ENCODE measurements at places on chromosomes 5 and 9.

DNA sequence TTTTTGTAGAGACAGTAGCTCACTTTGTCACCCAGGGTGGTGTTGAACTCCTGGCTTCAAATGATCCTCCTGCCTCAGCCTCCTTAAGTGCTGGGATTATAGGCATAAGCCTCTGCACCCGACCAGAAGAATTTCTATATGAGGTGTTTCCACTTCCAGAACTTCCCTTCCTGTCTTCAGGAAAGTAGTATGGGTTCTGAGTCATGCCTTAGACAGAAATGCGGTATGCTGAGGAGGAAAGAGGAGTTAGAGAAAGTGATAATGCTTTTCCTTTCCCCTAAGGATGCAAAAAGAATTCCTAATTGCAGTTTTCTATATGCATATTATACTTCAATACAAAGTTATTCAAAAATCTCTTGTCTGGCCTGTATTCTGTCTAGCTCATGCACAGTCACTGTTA lies 16.4 kb upstream of the ADAMTSL1 start:
- no peak for DNase-seq

DNA sequence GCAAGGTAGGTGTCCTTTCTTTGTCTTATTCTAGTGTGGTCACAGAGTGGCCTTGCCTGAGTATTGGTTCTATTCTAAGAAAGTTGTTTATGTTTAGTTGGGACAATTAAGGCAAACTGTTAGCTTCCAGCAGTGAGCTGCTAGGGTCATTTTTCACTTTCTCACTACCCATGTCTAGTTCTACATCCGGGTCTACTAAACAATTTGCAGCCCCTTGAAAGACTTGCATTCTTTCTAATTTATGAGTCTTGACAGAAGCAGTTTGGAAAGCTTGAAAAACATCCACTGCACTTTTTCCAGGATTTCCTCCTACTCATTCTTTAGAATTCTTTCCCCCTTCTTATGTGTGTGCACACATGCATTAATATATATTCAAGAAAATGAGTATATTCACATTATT lies 892.2 kb upstream of the ACO1 start:
- no peak for DNase-seq

- peak; percentile 77 for DNase-seq
Observed at GRCh38 chr9:137070906-137071275, 534 bp upstream of the SAPCD2 start.

DNA sequence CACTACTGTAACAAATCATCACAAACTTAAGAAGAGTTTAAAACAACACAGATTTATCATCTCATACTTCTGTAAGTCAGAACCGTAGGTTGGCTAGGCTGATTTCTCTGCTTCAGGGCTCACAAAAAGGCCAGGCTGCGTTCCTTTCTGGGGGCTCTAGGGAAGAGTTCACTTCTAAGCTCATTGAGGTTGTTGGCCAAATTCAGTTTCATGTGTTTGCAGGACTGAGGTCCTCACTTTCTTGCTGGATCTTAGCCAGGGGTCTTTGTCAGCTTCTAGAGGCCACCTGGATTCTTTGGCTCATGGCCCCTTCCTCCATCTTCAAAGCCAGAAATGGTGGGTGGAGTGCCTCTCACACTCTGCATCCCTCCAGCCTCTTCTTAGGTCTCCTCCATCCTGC lies 76.0 kb downstream of the ACTBL2 start:
- no peak for DNase-seq

GRCh38 chr9:86126998-86127972 lies 27.9 kb upstream of the GOLM1 start:
- peak; percentile 94 for DNase-seq

GRCh38 chr5:157463621-157464518 lies 3.9 kb downstream of the NIPAL4 start:
- DNase-seq: no peak

- DNase-seq: peak; percentile 52
Observed at GRCh38 chr5:10201223-10201868, 48.3 kb downstream of the ATPSCKMT start.

DNA sequence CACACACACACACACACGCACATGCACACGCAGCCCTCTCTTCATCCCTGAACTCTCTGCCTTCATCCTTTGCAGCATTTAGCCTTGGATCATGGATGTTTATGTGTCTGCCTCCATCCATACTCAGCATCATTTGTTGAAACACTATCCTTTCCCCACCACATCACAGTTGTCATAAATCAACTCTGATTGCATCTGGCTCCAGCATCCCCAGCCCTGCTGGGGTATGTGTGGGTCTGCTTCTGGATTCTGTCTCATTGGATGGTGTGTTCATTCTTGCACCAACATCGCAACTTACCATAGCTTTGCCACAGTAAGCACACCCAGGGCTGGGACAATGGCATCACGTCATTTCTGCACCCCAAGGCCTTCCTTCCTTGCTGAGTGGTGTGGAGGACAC lies 175.4 kb downstream of the RGS3 start:
- DNase-seq: no peak

DNA sequence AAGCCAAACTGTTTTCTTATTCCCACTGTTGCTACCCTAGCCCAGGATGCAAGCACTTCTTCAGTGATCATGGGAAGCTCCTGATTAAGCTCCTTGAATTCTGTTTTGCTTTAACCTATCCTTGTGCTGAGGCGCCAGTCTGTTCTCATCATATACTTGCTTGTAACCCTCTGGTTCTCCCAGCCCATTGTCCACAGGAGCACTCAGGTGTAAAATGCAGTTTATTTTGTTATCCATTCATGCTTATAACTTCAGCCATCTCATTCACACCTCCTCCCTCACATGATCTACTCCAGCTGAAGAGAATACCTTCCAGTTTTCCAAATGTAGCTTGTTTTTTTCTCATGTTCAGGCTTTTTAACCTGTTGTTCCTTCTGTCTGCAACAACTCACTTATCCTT lies 402.1 kb upstream of the BRINP1 start:
- DNase-seq: no peak

- no peak for DNase-seq
Observed at GRCh38 chr9:114456929-114457328, 48.3 kb downstream of the WHRN start.

GRCh38 chr5:59856358-59856757 lies 37.2 kb downstream of the PDE4D start:
- no peak for DNase-seq

DNA sequence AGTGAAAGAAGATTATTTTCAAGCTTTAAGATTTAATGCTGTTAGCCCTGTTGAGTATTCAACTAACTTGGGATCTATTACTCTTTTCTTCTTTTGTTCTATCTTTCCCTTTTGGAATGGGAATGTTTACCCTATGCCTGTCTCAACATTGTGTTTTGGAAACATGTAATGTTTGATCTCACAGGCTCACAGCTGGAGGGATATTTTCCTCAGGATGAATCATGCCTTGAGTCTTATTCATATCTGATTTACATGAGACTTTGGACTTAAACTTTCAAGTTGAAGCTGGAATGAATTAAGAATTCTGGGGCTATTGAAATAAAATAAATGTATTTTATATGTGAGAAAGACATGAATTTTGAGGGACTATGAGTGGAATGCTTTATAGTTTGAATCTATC lies 607.8 kb upstream of the PTGER4 start:
- DNase-seq: no peak

DNA sequence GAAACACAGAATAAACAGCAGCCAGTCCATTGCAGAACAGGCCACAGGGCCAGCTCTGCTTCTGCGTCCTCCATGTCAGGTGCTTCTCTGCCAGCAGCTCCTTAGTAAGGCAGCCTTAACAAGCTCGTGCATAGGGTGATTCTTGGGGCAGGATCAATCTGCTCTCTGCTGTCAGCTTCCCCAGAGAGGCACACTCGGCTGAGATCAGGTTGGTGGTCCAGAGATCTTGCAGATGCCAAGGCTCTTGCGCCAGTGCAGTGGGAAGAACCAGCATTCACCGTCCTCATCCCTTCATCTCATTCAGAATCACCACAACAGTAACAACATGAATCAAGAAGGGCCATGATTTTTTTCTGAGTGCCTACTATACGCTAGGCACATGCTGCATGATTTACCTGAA lies 49.0 kb upstream of the ALDH1B1 start:
- no peak for DNase-seq

DNA sequence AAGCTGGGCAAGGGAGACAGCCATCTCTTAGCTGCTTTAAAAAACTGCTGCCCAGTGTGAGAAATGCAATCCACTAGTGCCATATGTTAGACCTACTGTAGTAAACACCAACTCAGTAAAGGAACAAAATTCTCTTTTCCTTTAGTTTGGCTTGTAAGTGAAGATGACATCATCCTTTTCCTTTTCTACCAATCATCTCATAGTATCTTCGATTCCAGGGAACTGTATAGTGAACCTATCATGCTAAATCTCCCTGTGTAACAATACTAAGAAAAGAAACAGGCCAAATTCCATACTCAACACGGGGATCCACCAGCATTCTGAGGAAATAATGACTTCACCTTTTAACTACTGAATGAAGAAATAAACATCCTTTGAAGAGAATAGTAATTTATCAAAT lies 100.1 kb downstream of the RAPGEF6 start:
- DNase-seq: no peak

DNA sequence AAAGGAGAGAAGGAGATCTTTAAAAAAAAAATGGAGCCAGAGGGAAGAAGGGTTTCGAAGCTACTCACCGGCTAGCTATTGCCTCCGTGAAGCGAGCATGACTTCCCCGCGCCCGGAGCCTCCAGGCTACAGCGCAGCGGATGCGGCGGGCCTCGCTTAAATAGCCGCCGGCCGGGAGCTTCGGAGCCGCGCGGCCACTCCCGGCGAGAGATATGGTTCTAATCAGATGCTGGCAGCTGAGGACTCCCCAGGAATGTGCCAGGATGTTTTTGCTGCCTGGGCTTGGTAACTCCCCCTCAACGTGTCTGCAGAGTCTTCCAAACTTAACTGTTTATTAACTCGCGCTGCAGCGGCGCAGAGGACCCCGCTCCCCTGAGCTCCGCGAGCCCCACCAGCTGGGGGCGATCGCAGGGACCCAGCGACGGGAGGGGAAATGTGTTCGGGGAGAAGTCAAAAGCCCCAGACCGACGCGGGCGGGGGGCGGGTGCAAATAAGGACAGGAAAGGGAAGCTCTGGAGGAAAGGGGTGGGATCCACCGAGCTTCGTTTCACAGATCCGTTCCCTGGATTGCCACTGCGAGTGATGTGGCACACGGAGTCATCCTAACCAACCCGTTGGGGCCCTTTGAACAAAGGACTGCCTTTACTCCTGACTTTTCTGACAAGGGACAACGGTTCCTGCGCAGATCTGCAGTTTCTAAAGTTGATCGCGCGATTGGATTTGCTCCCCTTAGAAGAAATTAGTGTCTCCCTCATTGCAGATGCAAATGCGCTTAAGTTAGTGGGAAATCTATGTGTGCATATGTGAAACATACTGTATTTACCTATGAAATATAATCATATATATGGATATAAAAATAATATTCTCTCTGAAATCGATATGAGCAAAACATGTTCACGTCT lies at the start of gene DAB2:
Gene DAB2 (minus strand): TSS at position 245 of the 902 bp plus-strand sequence. CDS start 30,660 bp downstream, outside the sequence.
- DNase-seq: peak; percentile 91

DNA sequence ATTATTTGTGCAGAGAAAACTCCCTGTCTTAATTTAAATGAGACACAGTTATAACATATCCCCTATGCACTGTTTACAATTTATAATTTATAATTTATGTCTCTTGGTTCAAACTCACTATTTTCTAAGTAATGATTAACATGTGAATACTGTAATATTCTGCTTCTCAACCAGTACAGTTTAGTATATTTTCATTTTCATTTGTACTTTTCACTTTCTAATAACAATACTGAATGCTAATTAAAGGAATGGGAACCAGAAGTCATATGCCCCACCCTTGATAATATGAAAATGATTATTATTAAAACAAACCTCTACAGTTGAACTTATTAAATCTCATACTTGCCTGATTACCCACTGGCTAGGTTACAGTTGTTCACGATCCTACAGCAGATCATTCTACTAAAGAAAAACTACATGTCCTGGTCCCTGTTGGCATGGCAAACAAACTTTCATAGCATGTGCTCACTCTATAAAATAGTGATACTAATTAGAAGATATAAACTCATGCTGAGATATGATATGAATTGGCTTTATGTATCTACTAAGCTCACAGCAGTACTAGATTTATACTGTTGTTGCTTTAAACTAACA lies 66.4 kb downstream of the POU5F2 start:
- no peak for DNase-seq

DNA sequence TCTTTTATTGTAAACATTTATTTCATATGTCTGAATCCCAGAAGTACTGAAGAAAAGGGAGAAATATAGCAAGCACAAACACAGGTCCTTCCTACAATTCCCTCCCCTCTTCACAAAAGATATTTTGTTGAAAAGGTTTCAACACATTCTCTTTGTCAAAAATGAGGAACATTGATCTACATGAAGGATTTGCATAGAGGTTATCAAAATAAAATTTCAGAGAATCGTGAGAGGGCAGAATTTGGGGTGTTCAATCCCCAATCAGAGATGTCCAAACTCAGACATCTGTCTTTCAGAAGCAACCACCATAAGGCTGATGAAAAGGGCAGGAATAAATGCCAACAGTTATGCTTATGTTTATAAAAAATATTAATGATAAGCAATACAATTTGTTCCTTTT lies 69.2 kb downstream of the MARCHF3 start:
- DNase-seq: no peak

DNA sequence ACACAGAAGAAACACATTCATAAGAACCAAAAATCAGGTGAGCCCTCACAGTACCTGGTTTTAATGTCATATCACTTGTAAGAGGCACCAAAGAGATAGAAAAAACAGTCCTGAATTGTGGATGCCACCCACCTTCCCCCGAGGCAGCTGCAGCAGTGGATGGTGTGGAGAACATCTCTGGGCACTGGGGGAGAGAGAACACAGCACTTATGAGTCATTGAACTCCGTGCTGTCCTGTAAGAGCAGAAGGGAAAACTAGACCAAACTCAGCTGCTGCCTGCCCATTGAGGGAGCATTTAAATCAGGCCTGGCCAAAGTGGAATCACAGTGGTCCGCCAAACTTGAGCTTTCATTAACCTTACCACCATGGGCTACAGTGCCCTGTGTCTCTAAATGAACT lies 296.2 kb downstream of the SPATA31D1 start:
- DNase-seq: no peak

GRCh38 chr5:131363811-131364506 lies 100.1 kb downstream of the CDC42SE2 start:
- DNase-seq: no peak

DNA sequence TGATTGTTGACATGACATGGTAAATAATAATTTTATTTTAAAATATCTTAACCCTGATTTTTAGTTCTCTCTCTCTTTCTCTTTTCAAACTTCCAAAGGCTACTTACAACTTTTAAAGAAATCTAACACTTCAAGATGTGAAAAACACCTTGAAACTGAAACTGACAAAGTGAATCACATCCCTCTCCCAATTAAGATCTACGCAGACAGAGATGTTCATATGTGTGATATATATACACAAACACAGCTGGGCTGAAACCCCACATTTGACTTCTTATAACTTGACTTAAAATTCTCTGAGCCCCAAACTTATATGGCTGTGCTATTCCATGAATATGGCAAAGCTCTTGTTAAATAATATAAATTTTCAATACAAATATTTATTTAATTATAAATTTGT lies 261.2 kb upstream of the PTPRD start:
- DNase-seq: no peak
